ENCODE measurements at places on chromosomes 2 and 18.

DNA sequence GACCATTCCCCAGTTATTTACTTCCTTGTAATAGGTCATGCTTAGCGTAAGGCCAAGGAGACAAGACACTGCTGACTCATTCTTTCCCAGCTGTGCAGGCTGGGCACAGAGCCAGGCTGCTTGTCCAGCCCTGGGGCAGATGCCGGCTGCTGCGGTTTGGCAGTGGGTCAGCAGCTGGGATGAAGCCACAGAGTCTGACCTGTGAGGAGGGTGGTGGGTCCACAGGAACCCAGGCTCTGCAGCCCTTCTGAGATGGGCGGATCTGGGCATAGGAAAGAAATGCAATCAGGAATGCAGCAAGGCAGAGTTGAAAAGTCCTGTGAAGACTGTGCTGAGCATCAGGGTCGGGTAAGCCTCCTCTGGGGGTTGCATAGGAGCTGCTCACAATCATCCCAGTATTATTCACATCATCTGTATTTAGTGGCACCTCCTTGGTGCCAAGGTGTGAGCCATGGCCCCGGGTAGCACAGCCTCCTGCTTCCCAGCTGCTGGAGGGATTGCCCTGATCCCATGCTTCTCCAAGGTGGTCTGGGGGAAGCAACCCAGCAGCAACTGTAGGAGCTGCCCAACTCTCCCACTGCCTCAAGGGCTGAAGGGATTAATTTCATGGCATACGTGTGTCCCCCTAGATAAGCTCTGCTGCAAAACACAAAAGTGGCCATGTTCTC is 139.0 kb downstream of the DDX1 start:
- peak; percentile 92 for DNase-seq

DNA sequence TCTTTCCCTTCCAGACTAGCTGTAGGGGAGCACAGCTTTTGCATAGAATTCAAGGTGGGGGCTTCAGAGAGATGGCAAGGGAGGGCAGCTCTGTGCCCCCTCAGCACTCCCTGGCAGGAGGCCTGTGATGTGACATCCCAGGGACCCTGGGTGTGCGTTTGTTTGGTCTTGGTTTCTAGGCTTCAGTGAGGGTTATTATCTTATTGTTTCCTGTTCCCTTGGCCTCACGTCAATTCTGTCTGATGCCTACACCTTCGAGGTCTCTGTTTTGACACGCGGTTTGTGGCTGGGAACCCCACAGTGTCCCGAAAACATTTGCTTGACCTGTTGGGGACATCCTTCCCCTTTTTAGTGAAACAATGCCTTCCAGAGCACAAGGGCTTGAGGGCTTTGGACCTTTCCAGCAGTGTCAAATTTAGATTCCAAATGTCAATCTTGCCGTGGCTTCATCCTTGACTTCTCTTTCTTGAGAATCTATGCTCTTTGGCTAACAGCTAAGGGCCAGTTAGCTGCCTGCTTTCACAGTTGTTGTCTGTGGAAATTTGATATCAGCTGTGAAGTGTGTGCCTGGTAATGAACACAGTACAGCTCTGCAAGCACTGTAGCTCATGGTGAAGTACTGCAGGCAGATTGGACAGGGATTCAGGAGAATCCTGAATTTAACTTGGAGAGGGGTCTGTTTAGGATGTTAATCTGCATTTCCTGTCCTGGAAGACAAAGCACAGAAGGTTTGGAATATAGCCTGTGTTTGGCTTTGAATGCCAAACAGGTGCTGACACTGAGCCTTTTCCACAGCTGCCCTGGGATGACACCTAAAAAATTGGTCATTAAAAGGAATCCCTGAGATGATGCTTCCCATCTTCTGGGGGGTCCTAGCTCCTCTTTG is 108.2 kb upstream of the CXCR4 start:
- DNase-seq, result no peak

DNA sequence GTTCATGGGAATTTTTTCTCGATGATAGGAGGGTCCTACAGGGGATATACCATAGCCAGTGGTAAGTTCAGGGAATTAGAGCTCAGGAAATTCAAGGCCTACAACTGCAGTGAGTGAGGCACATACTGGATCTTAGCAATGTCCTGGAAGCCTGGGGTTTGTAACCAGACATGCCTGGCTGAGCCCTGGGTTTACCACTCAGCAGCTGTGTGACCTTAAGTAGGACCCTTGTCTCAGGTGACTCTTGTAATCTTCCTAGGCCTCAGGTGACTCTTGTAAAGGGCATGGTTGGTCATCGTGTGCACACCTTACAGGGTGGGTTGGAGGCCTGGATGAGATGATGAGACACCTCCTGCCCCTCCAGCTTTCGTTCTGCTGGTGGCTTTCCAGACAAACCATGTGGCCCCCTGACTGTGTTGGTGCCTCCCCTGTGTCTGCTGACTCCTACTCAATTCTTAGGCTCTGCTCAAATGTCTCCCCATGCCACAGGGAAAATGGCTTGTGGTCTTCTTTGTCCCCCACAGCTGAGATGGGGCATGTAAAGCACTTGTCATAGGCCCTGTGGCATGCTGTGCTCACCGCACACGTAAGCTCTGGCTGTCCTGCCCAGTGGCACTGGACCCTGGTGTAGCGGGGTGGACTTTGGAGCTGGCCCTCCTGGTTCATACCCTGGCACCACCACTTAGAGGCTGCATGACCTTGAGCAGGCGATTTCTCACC is 94.1 kb downstream of the FHOD3 start:
- DNase-seq, result no peak

DNA sequence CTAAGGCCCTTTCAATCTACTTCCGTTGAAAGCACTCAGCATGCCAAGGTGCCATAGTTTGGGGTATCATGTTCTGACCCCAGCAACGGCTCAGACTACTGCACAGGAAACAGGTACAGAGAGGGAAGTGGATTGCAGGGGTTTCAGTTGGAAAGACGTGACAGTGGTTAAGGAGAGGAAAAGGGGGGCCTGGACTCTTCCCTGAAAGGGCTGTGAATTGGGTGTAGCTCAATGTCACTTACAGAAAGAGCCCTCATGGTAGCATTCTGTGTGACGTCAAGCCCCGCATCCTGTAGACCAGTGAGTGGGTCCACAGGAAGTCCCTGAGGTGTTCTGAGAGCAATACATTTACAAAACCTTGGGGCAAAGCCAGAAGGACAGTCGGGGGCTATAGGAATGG is 121.5 kb upstream of the GYPC start:
- DNase-seq, result no peak

- DNase-seq, result no peak
Measured at GRCh38 chr2:205836477-205837221, 154.3 kb downstream of the NRP2 start.

GRCh38 chr2:228048838-228049490 is 132.5 kb downstream of the SPHKAP start:
- peak; percentile 26 for DNase-seq

GRCh38 chr2:24337890-24338289 is 22.4 kb downstream of the ITSN2 start:
- DNase-seq, result no peak

DNA sequence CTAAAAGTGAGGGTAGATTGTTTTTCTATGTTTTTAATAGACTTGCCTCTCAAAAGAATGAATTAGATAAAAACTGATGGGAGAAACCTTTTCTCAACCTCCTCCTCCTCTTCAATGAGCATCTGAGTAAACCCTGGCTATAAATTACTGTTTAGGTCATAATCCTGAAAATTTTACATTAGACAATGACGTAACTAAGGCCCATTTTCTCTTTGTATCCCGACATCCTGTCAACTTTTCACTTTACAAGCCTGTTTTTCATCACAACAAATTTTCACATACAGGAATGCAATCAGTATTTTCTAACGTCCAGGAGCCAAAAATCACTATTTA is 1.3 kb downstream of the SPIRE1 start:
- DNase-seq, result no peak

- no peak for DNase-seq
Measured at GRCh38 chr2:207502577-207503198, 27.1 kb upstream of the CREB1 start.

DNA sequence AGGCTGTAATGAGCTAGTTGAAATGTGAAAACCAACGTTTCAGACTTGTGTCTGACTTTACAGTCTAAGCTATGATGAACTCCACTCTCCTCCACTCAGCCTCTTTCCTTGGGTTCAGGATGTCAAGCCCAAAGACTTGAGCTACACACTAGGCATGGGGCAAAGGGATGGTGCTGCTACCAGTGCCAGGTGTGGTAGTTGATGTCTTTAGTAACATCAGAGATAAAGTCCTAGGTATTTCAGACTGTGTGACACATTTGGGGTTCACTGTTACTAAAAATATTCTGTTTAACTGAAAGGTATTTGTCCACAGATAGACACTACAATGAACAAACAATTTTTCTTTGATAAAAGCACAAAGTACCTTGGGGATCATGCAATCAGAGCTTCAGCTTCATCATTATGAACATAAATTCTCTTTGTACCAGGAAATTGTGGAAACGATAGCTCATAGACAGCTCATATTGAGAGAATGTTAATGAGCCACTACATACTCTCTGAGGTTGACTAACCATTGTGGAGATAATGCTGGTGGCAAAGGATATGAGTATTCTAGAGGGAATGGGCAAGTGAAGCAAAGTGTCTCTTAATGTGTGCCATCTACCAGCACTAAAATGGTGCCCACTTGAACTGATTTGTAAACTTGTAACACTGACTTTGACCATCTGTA is 253.7 kb upstream of the THUMPD2 start:
- DNase-seq, result peak; percentile 94

Data from foreskin fibroblast (primary cell).